ENCODE measurements at places on chromosomes 12 and 14. TPM values are rescaled to one million over a fixed set of nuclear protein-coding genes. Genes with fewer than 3 reads are reported as not detected.

GRCh38 chr14:45267071-45267470 lies 14.1 kb upstream of the MIS18BP1 start:
- DNase-seq, result no peak

DNA sequence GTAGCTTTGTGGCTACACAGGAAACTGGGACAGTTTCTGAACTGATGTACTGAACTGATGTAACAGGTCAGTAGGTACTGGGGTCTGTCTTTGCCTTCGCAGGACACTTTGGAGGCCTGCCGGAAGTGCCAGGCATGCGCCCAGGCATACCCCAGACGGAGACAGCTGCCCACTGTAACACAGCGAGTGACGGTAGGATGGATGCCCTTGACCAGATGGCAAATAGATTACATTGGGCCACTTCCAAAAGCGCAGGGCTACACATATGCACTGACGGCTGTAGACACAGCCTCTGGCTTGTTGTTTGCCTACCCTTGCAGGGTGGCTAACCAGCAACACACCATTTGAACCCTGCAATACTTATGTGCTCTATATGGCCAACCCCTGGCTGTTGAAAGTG lies 94.1 kb upstream of the TMPO start:
- no peak for DNase-seq

DNA sequence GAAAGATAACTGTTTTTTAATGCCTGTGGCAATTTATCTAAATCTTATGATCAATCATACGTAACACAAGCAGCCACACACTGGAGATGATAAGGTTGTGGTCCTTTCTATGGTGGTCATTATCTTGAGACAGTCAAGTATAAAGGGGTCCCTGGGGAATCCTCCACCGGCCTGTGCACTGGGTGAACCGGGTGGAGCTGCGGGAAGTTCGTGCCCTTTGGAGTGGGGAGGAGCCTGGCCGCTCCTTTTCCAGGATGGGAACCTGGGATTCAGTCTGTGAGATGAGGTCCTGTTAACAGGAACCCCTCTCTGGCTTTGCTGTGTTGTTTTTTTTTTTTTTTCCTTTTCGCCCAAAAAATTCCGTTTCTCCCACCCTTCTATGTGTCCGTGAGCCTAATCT lies 167.5 kb upstream of the RPL10L start:
- no peak for DNase-seq

- no peak for DNase-seq
Observed at GRCh38 chr12:56991319-56992246, 14.8 kb downstream of the ZBTB39 start.

DNA sequence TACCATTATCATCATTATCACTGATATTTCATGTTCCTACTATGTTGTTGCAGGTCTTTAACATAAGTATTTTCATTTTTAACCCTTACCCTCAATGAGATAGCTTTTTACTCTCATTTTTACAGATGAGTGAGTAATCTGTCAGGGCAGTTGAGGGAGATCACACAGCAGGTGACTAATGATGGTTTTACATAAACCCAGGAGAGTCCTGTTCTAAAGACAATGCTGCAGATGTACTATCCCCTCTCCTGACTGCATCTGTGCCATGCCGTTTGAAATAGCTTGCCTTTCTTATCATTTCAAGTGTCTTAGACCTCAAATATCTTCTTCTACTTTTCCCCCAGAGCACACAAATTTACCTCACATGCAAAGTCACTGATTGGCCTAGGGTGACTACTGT lies 1552.1 kb upstream of the SEL1L start:
- no peak for DNase-seq

DNA sequence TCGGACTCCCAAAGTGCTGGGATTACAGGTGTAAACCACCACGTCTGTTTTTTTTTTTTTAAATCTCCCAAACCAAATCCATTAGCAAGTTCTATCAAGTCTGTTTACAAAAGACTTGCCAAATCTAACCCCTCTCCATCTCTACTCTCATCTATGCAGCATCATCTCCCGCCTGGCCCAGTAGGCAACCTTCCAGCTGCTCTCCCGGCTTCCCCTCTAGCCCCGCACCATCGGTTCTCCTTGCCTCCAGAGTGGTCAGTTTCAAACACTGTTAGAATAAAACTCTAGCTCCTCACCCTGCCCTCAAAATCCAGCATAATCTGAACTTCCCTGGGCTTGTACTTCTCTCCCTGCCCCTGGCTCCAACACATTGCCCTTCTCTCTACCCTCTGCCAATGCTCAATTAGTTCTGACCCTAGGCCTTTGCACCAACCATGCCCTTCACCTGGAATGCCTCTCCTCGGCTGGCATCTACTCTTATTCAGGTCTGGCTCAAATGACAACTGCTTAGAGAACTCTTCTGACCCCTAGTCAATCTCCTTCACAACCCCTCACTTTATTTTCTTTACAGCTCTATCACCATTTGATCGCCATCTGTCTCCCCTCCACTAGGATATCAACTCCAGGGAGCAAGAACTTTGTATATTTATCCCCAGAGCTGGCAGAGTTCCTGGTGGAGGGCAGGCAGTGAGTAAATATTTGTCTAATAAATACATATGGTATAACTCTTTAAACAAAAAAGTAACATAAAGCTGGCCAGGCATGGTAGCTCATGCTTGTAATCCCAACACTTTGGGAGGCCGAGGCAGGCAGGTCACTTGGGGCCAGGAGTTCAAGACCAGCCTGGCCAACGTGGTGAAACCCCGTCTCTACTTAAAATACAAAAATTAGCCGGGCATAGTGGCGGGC lies 4.9 kb downstream of the WSB2 start:
- no peak for DNase-seq

DNA sequence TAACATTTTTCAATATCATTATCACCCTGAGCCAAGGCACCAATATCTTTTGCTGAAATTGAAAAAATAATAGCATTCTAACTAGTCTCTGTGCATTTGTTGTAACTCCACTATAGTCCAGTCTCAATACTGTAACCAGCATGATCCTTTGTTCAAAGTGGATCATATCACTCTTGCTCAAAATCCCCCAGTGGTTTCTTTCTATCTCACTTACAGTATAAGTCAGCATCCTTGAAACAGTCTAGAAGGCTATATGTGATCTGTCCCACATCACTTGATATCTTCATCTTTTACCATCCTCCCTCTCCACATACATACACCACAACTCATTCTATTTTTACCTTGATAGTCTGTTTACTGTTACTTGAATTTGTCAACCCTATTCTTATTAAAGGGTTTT lies 435.7 kb downstream of the CCER1 start:
- DNase-seq, result no peak

DNA sequence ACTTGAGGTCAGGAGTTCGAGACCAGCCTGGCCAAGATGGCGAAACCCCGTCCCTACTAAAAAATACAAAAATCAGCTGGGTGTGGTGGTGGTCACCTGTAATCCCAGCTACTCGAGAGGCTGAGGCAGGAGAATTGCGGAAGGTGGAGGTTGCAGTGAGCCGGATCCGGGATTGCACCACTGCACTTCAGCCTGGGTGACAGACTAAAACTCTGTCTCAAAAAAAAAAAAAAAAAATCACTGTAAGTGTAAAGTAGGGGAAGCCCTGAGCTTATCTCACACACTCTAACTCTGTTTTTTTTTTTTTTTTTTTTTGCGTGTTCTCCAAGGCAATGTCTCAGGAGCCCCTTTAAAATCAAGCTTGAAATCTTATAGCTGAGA lies 421 bp upstream of the RBMS2 start:
- DNase-seq, result no peak

- DNase-seq, result no peak
Observed at GRCh38 chr12:98513379-98514322, 1.7 kb upstream of the TMPO start.

DNA sequence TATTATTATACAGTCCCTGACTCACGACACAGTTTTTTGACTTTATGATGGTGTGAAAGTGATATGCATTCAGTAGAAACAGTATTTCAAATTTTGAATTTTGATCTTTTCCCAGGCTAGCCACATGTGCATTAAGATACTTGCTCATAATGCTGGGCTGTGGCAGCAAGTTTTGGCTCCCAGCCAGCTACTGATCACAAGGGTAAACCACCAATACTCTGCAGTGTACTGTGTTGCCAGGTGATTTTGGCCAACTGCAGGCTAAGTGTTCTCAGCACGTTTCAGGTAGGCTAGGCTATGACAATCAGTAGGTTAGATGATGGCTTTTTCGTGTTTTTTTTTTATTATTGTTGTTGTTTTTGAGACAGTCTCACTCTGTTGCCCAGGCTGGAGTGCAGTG lies 69.4 kb upstream of the ACTN1 start:
- peak; percentile 26 for DNase-seq

DNA sequence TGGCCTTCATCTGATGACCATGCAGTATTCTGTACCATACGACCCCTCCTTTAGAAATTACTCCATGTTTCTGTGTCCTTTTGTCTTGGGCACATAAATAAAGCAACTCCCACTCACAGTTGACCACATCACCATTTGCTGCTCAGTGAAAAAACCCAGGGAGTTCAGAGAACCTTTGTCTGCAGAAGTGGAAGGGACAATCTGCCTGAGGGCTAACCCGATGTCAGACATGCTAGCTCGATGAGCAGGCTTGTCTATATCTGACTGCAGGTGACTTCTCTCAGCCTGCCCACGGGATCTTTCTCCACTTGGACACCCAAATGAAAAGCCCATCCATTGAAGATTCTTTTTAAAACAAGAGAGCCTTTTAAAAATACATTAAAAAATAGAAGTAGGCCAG lies 45.7 kb upstream of the GRIP1 start:
- no peak for DNase-seq

DNA sequence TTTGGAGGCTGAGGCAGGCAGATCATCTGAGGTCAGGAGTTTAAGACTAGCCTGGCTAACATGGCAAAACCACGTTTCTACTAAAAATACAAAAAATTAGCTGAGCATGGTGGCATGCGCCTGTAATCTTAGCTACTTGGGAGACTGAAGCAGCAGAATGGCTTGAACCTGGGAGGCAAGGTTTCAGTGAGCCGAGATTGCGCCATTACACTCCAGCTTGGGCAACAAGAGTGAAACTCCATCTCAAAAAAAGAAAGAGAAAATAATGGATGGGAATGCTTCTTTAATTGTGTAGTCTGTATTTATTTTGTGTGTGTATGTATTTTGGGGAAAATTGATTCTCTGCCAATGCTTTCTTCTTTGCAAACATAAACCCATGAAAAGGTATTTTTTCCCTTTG lies 32.5 kb downstream of the SRGAP1 start:
- DNase-seq, result no peak

DNA sequence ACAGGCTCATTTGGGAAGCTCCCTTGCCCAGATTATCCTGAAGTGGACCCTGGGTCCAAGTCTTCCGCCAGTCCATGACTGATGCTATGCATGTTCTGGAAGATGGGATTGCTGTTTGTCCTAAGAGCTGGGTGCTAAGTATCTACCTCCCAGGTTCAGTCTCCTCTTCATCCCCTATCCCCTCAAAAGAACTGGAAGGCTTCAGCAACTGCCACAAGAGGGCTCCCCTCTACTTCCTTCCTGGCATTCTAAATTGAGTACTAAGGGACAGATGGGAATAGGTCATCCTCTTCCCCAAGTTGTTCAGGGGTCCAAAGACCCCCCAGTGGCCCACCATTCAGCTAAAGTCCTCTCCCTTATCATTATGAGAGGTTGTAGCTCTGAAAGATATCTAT lies 9.0 kb upstream of the FKBP11 start:
- DNase-seq, result peak; percentile 21

DNA sequence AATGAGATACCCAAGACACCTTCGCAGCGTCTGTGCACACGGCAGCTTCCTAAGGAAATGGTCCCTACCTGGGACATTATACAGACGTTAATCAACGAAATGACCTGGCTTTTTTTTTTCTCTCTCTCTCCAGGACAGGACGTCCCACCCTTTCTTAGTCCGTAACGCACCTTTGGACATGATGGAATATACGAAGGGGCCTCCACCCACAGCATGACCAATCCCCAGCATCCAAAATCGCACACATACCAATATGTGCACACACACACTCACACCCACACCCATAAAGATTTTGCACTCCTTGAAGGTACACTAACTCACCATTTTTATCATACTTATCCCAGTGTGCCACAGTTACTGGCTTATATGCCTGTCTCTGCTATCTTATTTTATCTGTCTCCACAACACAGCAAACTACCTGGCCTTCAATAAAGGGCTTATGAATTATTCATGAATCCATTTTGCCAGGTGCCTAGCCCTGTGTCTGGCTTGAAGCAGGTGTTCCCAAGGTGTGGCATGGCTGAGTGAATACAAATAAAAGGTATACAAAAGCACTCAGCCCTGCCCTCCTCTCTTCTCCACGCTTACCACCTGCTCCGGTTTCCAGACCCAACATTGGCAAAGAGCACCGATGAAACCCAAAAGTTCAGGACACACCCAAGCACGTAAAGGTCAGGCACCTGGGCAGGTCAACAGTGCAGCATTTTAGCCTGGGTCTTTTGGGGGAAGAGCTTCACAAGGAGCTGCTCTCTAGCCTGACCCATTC lies 2.2 kb downstream of the SCNN1A start:
- DNase-seq, result no peak

DNA sequence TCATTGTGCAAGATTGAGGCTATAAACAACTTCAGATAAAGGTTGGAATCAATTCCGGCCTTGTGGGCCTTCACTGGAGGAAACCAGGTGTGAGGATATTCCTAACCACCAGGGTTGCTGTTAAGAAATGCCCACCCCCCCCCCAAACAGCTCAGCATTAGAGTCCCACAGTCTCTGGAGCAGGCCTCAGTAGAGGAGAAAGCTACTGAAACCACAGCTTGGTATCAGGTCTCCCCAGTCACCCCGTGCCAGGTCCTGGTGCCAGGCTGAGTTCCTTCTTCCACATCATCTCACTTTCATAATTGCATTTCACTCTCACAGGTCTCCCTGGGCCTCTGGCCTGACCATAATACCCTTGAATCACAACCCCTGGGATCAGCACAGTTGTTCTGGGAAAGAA lies 12.5 kb downstream of the GALNT6 start:
- no peak for DNase-seq

GRCh38 chr12:71662849-71663560 lies 643 bp downstream of the ZFC3H1 start:
- peak; percentile 87 for DNase-seq

The IRF2BPL gene
- total RNA-seq, result 41.1 TPM

The KCNA5 gene
- total RNA-seq, result not detected

The SENP1 gene
- 37.7 TPM for total RNA-seq

The SIRT4 gene
- 2.0 TPM for total RNA-seq

The KRT85 gene
- not detected for total RNA-seq

The KRT81 gene
- not detected for total RNA-seq

The COX8C gene
- not detected for total RNA-seq

The KCNJ8 gene
- not detected for total RNA-seq

The EIF2S3B gene
- 2.1 TPM for total RNA-seq

The KRT4 gene
- total RNA-seq, result not detected

The SYNDIG1L gene
- total RNA-seq, result not detected

The GPRC5A gene
- total RNA-seq, result 0.07 TPM

The GOLT1B gene
- total RNA-seq, result 43.6 TPM

The SERPINA1 gene
- 24.5 TPM for total RNA-seq

All from activated CD4-positive, alpha-beta memory T cell treated with anti-CD3 and anti-CD28 coated beads for 36 hours (primary cell).